ENCODE measurements at places on chromosomes 2 and 18.

GRCh38 chr2:26469092-26469710 is 8.7 kb downstream of the OTOF start:
- peak; percentile 21 for DNase-seq

DNA sequence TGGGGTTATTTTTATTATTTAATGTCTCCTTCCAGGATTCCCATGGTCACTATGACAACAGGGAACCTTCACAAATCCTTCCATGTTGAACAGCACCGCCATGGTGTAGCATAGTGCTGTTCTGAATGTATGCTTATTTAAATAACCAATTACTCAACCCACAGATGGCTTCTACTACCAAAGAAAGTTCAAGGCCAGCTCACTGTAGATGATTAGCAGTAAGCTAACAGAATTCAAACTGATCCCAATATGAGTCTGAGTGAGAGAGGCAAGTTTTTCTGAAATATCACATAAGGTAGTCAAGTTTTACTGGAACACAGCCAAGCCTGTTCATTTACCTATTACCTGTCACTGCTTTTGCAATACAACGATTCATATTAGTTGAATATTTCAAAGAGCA is 51.2 kb downstream of the CLASP1 start:
- no peak for DNase-seq

- no peak for DNase-seq
Measured at GRCh38 chr18:5415031-5415430, 119.5 kb upstream of the ZBTB14 start.

DNA sequence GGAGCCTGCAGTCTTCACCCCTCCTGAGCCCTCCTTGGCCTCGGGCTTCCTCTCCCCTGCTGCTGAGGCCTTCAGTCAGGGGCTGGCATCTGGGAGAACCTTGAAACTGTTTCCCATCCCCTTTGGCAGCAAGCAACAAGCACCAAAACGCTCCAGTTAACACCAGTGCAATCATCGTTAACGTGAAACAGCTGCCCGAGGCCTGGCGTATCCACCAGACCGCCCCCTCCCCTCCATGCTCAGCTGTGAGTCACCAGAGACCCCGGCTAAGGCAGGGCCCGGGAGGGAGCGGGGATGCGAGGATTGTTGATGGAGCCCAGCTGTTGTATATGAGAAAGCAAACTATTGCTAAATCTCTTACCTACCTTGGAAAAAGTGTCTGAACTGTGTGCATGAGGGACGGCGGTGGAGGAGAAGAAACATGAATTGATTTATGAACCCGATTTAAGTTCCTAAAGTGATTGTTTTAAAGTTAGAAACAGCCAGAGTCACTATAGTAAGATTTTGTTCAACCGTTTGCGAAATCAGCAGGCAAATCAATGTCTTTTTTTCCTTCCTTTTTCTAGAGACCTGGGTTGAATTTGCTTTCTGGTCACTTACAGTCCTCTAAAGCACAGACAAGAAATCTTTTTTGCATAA is 5.2 kb downstream of the ZFP36L2 start:
- no peak for DNase-seq

DNA sequence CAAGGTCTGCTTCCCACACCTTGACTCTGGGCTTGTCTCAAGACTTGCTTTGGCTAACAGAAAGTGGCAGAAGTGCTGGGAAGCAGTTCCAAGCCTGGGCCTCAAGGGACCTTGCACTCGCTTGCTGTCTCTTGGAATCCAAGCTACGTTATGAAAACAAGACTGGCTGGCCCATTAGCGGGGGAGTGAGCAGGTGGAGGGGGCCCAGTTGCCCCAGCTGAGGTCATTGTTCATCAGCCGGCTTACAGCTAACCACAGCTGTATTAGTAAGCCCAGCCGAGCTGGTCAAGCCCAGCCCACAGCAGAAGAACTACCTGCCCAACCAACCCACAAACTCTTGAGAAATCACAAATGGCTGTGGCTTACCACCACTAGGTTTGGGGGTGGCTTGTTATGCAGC is 63.1 kb downstream of the MARCO start:
- peak; percentile 61 for DNase-seq

GRCh38 chr18:24470805-24471204 is 10.4 kb downstream of the HRH4 start:
- no peak for DNase-seq

- no peak for DNase-seq
Measured at GRCh38 chr2:44777036-44777435, 164.5 kb upstream of the SIX3 start.

DNA sequence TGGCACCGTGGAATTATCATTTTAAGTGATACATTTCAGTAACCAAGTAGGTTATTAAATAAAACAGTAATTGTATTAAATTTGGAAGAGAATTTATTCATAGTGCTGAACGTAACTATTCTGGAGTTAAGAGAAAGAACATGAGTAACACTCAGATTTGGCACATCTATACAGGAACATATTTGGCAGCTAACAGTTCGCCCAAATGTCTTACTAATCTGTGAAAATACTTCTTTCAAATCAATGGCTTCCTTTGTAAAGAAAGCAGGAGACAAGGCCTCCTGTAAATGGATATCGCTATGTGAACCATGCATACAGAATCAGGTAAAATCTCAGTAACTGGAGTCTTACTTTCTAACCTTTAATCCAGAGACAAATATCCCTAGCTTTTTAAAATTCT is 64.4 kb downstream of the ZNF516 start:
- DNase-seq: no peak

DNA sequence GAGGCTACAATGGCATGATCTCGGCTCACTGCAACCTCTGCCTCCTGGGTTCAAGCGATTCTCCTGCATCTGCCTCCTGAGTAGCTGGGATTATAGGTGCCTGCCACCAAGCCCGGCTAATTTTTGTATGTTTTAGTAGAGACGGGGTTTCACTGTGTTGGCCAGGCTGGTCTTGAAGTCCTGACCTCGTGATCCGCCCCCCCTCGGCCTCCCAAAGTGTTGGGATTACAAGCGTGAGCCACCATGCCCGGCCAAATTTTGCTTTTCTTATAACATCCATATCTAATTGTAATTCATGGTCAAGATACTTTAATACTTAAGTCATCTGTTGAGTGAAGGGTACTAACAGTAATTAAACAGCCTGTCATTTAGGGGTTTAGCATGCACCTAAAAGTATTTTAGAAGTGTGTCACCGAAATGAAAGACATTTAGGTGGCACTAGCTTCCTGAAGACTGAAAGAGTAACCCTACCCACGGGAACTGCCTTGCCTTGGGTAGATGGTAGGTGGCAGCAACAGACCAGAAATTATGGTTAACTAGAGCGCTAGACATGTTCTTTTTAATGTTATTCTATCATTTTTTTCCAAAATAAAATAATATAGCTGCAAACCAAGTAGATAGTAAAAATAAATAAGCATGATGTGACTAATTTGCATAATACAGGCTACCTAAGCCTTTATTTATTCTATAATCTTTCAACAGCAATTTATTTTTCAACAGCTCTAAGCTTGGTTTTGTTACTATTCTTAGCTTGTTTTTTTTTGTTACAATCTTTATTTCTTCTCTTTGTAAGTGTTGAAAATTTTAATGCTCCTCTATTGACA is 8.6 kb upstream of the ACYP2 start:
- no peak for DNase-seq

DNA sequence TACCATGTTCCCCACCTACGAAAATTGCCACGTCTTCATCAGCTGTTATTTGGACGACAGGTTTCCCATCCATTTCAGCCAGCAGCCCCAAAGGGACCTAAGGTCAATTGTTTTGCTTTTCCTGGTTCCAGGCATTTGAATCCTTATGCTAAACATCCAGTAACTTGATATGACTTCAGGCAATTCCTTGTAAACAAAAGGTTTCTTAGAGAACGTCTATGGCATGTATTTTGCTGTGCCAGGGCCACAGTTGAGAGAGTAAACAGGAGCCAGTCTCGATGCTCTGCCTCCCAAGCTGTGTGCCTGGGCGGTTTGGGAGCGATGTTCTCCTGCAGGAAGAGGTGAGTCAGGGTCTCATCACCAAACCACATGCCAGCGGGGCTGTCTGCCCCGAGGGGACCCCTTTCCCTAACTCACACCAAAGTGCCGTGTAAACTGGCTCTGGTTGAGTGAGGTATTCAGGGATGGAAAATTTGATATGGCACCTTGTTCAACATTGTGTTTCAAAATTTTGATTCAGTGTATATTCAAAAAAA is 12.9 kb upstream of the MC5R start:
- DNase-seq: no peak

GRCh38 chr2:100819370-100820272 is at the start of gene NPAS2:
NPAS2 (plus strand) TSS chr2:100820139; CDS start chr2:100904755, 84,616 bp downstream.
- no peak for DNase-seq

DNA sequence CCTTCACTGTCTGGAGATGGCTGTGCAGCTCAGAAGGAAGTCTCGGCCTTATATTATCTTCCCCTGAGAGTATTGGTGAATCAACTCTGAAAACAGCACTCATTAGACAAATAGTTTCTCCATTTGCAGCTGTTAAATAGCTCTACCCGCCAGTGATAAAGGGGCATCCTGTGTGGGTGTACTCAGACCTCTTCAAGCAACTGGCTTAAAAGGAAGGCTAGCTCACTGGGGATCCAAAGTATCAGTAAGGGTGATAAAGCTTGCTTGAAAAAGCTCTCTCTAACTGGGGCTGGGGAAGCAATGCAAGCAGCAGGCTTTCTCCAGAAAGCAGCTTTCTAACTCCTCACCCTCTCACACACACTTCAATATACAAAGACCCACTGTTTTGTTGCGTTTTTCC is 64.9 kb upstream of the PSMD14 start:
- DNase-seq: no peak

- no peak for DNase-seq
Measured at GRCh38 chr18:8754995-8755960, 49.9 kb downstream of the MTCL1 start.

DNA sequence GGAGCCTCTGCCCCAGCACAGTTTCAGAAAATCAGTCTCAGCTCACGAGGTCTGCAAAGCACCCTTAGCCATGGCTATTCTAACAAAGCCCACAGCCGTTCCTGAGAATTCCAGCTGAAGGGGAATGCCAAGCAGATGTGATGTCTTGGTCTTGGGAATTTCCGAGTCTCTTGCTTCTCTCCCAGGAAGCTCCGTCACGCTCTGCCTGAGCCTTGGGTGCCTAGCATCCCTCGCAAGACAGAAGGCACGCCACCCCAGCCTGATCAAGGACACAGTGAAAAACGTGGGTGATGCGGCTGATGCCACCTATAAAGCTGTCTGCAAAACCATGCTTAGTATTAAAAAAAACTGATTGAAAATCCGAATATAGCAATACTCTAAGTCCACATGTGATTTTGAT is 254.6 kb downstream of the SH3BP4 start:
- no peak for DNase-seq

DNA sequence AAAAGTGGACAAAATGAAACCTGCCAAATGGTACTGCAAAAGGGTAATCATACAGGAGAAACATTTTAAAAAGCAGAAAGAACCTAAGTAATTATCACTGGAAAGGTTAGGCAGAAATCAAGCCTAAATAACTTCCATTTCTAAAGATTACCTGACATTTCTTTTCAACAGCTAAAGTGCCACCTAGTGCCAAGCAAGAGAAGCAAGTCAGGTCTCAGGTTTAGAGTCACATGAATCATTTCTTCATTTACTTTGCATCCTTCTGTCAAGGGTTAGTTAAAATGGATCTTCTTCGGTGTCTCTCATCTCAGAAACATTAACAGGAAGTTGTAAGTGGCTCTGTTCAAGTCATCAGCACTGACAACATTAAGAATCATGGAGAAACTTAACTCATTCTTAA is 90.3 kb downstream of the AKAIN1 start:
- DNase-seq: no peak

- no peak for DNase-seq
Measured at GRCh38 chr2:17805717-17806363, 10.4 kb upstream of the MSGN1 start.

DNA sequence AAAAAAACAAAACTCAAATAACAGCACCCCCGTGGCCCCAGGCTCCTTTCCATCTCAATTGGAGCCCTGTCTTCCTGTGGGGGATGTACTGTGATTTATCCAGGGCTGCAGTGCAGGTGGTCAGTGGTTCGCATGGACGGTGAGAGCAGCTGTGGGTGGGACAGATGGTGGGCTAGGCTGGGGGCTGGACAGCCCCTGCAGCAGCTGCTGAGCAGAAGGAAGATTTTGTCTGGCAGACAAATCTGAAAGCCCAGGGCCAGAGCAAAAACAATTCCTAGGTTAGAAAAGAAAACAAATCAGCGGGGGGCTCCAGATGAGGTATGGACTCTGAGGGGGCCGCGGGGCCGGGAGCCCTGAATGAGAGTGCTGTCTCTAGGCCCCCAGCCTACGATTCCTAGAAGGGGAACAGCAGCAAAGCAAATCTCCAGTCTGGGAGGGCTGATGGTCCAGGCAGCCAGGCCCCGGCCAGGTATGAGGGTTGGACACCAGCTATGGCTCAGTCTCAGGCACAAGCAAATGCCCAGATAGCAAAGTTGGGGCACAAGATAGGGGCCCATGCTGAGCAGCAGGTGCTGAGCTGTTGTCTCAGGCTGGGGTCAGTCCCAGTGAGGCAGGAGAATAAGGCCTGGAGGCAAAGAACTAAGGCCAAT is 45.4 kb downstream of the SOWAHC start:
- no peak for DNase-seq

- no peak for DNase-seq
Measured at GRCh38 chr2:26521054-26521912, 43.4 kb upstream of the OTOF start.

GRCh38 chr2:28809927-28810326 is 707 bp upstream of the SPDYA start:
- DNase-seq: no peak

DNA sequence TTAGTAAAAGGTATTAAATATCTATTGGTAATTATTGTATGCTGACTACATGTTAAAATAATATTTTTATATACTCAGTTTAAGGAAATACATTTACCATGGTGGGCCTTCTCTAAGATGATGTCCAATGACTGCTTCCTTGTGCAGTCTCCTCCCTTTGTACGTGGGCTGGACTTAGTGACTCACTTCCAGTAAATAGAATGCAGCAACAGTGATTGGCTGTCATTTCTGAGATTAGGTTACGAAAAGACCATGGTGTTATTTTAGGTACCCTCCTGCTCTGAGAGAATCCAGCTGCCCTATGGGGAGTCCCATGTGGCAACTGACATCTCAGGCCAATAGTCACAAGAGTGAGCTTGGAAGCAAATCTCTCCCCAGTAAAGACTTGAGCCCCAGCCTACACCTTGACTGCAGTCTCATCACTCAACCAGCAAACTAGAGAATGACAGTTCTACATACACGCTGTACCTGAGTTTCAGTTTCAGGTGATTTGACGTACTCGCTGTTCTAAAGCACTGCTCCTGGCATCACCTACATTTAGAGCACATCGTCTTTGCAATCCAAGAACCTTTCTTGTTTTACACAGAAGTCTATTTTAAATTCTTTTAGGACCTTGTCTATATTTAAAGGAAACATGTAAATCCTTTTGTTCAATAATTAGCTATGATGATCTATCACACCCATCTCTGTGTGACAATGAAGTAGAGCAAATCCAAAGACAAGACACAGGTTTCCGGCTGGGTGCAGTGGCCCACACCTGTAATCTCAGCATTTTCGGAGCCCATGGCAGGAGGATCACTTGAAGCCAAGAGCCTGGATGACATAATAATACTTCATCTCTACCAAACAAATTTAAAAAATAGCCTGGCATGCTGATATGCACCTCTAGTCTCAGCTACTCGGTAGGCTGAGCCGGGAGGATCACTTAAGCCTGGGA is 87.2 kb downstream of the COBLL1 start:
- DNase-seq: no peak

- DNase-seq: no peak
Measured at GRCh38 chr18:35971661-35972196, 750 bp upstream of the RMP24 start.

GRCh38 chr2:51149725-51150124 is 117.8 kb upstream of the NRXN1 start:
- no peak for DNase-seq

GRCh38 chr2:223019987-223020717 is 31.8 kb upstream of the KCNE4 start:
- no peak for DNase-seq

Data from kidney epithelial cell (primary cell).